ENCODE measurements at places on chromosomes 7 and 10.

DNA sequence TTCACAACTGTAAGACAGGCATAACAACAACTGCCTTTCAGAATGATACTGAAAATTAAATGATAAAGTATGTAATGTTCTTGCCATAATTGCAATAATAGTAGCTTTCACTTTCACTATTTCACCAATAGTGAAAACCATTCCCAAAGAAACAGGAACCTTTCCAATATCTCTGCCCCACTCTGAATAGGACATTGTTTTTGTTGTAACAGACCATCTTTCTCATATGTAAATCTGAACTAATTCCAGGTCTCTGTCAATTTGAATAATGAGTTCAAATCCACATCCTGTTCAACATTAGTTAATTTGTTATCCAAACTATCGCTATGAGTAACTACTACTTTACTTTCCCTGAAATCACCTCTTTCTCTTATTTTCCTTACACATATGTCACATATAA lies 148.0 kb downstream of the LRRN3 start:
- no peak for DNase-seq

DNA sequence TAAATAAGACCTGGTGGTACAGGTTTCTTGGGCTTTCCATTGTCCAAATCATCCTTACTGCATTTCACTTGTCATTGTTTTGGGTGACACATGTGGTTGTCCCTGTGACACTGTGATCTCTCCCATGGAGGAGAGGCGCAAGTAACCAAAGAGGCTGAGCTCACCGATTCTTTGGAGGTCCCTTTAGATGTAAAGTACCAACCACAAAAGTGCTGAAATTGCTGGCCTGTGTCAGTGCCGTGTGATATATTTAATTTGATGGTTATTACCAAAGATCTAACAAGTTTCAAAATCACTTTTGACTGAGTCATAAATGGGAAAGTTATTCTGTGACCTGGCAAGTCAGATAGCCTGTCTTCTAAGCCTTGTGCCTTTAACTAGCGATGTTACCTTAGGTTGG lies 19.4 kb downstream of the MCM10 start:
- DNase-seq = no peak

DNA sequence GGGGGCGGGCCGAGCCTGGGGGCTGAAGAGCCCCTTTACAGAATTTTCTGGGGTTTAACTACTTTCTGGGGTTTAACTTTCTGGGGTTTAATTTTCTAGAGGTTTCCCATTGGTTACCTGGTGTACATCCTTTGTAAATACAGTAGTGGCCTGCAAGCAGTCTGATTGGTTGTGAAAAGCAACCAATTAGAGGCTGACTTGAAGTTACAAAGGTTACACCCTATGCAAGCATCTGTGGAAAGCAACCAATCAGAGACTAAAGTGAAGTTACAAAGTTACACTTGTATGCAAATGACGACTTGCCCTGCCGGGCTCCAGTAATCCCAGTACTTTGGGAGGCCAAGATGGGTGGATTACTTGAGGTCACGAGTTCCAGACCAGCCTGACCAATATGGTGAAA lies 27.4 kb downstream of the GTF2I start:
- DNase-seq = no peak

GRCh38 chr10:76632767-76633051 lies 1004.9 kb downstream of the KCNMA1 start:
- DNase-seq = no peak

GRCh38 chr10:52313933-52314821 lies at the start of gene DKK1:
Gene DKK1 (plus strand): TSS chr10:52314281. CDS start chr10:52314435, 154 bp downstream.
- DNase-seq = no peak

DNA sequence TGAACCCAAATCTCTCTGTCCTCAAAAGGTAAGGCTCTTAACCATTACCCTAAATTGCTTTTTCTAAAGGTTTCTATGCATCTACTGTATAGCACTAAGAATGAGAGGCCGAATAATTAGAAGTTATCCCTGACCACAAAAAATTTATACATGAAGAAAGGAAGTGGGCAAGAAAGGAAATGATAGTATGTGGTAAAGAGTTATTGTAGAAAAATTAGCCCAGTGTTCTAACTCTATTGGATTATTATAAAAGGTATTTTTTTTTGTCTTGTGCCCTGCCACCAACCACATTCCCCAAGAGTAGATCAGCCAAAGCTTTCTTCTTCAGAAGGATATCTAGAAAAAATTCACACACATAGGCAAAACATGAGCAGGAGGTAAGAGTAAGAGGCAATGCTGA lies 45.4 kb downstream of the DKK1 start:
- no peak for DNase-seq

GRCh38 chr10:24451325-24451820 lies 242.4 kb downstream of the KIAA1217 start:
- DNase-seq = no peak

GRCh38 chr10:77104459-77104980 lies 533.1 kb downstream of the KCNMA1 start:
- no peak for DNase-seq

DNA sequence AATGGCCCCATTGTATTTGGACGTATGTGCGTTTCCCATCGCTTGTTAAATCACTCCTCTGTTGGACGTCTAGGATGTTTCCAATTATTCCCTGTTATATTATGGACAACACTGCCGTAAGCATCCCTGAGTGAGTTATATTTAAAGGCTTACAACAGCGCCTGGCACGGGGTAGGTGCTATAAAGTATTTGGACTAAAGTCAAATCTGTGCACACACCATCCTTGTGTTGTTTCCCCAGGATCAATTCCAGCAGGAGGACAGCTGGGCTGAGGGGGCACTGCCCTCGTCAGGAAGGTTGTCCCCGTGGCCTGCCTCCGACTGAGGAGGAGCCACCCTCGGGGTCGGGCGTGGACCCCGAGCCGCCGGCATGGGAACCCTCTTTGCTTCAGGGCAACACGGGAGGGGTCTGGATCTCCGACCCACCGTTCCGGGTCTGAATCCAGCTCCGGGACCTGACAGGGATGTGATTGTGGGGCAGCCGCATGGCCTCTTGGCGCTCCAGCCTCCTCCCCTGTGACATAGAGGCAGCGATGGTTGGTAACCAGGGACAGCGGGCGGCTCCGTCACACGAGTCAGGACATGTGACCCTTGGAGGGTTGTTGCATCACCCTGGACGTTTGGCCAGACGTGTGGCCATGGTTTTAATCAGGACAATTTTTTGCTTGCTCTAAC lies 1.5 kb upstream of the JAKMIP3 start:
- no peak for DNase-seq

- DNase-seq = no peak
Measured at GRCh38 chr7:27745064-27745583, 5.2 kb downstream of the TAX1BP1 start.

Measured in T-helper 17 cell (primary cell).